Endothelial cell of coronary artery (primary cell): ENCODE measurements at places on chromosomes 16 and 17. TPM values are rescaled to one million over a fixed set of nuclear protein-coding genes. Genes with fewer than 3 reads are reported as not detected.

SCGB1C2 gene
- total RNA-seq = not detected in 2 replicates

MTMR4 gene
- 33.7 and 36.7 TPM in 2 replicates for total RNA-seq

CA4 gene
- total RNA-seq = 0.27 TPM in 1 of 2 replicates, not detected in the other

TBX6 gene
- total RNA-seq = 0.09 and 0.19 TPM in 2 replicates

ERI2 gene
- 12.1 and 13.2 TPM in 2 replicates for total RNA-seq

KPNA2 gene
- 87.3 and 147 TPM in 2 replicates for total RNA-seq

TM4SF5 gene
- total RNA-seq = not detected in 2 replicates

KCNJ18 gene
- not detected in 2 replicates for total RNA-seq

RNF222 gene
- total RNA-seq = not detected in 2 replicates

HSD17B1 gene
- total RNA-seq = 0.63 and 2.8 TPM in 2 replicates

DBF4B gene
- total RNA-seq = 3.3 and 4.3 TPM in 2 replicates

RFNG gene
- total RNA-seq = 18.1 and 28.5 TPM in 2 replicates

KRTAP1-1 gene
- total RNA-seq = not detected in 2 replicates

CSH2 gene
- total RNA-seq = not detected in 2 replicates

NPIPA5 gene
- total RNA-seq = 0.63 TPM in 1 of 2 replicates, not detected in the other

KRT31 gene
- not detected in 2 replicates for total RNA-seq

PRR11 gene
- 5.7 and 8.7 TPM in 2 replicates for total RNA-seq

ACSM2B gene
- total RNA-seq = under 0.01 TPM in 1 of 2 replicates, not detected in the other

EPOP gene
- total RNA-seq = 2.0 and 3.1 TPM in 2 replicates

IL34 gene
- 0.63 and 0.75 TPM in 2 replicates for total RNA-seq

PHOSPHO1 gene
- total RNA-seq = 0.19 TPM in 1 of 2 replicates, not detected in the other

KRTAP4-9 gene
- total RNA-seq = not detected in 2 replicates

STAT5B gene
- total RNA-seq = 30.3 and 43.4 TPM in 2 replicates

MYH1 gene
- total RNA-seq = not detected in 2 replicates

CRYM gene
- total RNA-seq = not detected in 2 replicates

KRTAP2-3 gene
- not detected in 2 replicates for total RNA-seq

EMP2 gene
- total RNA-seq = 7.7 and 8.8 TPM in 2 replicates

SDK2 gene
- 0.09 TPM in 1 of 2 replicates, not detected in the other for total RNA-seq

HIC1 gene
- 18.6 and 41.0 TPM in 2 replicates for total RNA-seq

EZH1 gene
- total RNA-seq = 7.8 and 14.7 TPM in 2 replicates

SARM1 gene
- total RNA-seq = 3.8 and 4.0 TPM in 2 replicates

GFAP gene
- total RNA-seq = 0.38 and 0.54 TPM in 2 replicates

ZNF286A gene
- 31.9 and 36.7 TPM in 2 replicates for total RNA-seq

MLLT6 gene
- 23.8 and 38.2 TPM in 2 replicates for total RNA-seq

PYY gene
- total RNA-seq = not detected in 2 replicates

GSG1L gene
- total RNA-seq = not detected in 2 replicates

CASKIN1 gene
- 0.19 and 0.54 TPM in 2 replicates for total RNA-seq

STAC2 gene
- not detected in 2 replicates for total RNA-seq

MPP3 gene
- total RNA-seq = 7.9 and 11.6 TPM in 2 replicates

RHBDL3 gene
- under 0.01 TPM in 2 replicates for total RNA-seq

ZG16B gene
- 0.09 and 1.9 TPM in 2 replicates for total RNA-seq

GUCY2D gene
- not detected in 2 replicates for total RNA-seq

TMEM106A gene
- 1.3 and 2.0 TPM in 2 replicates for total RNA-seq

MYO15A gene
- 0.19 TPM in 1 of 2 replicates, not detected in the other for total RNA-seq

CD300LB gene
- not detected in 2 replicates for total RNA-seq

KRTAP9-1 gene
- not detected in 2 replicates for total RNA-seq

SCARF1 gene
- 75.1 and 96.1 TPM in 2 replicates for total RNA-seq

CLEC18C gene
- 0.19 TPM in 1 of 2 replicates, not detected in the other for total RNA-seq

CCDC144A gene
- total RNA-seq = 1.2 and 27.3 TPM in 2 replicates

RFWD3 gene
- total RNA-seq = 17.1 and 20.7 TPM in 2 replicates

ZCCHC14 gene
- 6.4 and 9.9 TPM in 2 replicates for total RNA-seq

HOXB7 gene
- 0.90 and 2.2 TPM in 2 replicates for total RNA-seq

GDPD1 gene
- total RNA-seq = 2.5 and 2.6 TPM in 2 replicates
